Activated T-cell treated with anti-CD3 and anti-CD28 coated beads, Interleukin-2, amount 50 U/mL, for 48 hours (primary cell): ENCODE measurements at places on chromosomes 3 and 15.

- DNase-seq, result no peak
Observed at GRCh38 chr3:52463416-52463815, 8.0 kb downstream of the NISCH start.

GRCh38 chr3:159978353-159978752 is 10.3 kb upstream of the IL12A start:
- DNase-seq, result no peak

- DNase-seq, result no peak
Observed at GRCh38 chr15:94253742-94254141, 22.4 kb downstream of the MCTP2 start.

GRCh38 chr3:101941318-101942040 is 92.2 kb downstream of the NFKBIZ start:
- no peak for DNase-seq

DNA sequence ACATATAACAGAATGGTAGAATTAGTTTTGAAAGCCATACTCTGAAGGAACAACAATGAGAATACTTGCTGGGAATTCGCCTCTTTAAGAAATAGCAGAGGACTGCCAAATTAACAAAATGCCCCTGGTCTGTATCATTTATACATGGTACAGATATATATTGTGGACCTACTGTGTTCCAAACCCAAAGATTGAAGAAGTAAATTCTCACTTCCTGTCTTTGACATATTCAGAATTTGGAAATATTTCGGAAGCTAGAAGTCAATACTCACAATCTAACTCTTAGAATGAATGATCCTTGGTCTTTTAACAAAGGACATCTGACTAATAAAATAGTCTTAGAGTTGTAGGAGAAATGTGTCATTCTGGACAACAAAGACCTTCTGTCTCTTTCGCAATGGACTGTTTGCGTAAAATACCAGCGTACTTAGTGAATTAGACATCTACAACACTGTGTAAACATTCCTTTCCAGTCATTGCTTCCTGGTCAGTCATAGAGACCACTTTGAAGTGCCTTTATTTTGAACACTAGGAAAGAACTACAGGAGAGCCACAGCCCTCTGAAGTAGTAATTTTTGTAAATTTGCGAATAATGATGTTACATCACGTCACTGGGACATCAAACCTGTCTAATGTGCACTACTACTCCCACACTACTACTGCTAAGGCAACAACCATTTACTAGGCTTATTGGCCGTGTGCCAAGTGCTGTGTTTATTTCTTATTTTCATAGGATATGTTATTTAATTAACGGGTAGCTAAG is 68.0 kb downstream of the CHL1 start:
- no peak for DNase-seq

- peak; percentile 21 for DNase-seq
Observed at GRCh38 chr3:56251343-56251945, 216.8 kb downstream of the ERC2 start.

DNA sequence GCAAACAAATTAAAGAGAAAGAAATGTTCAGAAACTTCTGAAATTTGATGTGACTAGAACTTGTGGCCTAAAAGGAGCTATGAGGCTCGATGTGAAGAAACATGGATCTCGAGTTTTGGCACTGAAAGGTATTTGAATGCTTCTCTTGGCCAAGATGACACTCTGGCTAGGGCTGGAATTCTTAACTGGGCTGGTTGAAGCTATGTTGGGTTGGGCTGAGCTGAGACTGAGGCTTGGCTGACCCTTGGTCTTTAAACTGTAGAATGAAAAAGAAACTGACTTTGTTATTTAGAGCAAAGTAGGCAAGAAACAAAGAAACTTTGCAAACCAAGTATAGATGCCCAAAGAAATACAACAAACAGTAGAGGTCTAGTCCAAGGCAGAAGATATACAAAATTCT is 28.1 kb upstream of the CLDN16 start:
- DNase-seq, result no peak

DNA sequence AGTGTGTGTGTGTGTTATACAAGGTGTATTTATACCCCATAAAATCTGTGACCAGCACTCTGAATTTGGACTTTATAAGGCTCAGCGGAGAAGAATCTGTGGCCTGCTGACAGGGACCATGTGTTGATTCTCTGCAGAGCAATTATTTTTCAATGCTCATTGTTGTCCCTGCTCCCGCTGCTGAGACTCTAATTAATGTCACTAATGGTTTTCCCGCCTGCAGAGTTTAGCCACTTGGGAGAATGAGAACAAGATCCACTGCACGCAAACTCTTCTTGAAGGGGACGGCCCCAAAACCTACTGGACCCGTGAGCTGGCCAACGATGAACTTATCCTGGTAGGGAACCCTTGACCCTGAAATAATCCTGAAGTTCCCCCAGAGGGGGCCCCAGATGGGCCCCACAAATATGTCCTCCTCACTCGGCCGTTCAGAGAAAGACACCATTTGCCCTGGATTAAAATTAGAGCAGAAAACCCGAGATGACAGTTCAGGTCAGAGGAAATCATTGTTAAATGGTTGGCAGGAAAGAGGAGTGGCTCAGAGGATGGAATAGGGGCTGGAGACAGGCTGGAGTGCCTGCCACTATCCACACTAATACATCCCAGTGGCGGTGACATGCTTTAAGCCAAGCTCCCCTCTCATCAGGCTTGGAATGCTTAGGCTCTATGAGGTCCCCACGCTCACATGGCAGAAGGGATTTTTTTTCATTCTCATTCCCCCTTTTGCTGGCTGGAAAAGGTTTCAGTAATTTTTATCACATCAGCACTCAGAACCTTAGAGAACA is 3.3 kb downstream of the CRABP1 start:
- DNase-seq, result no peak

- no peak for DNase-seq
Observed at GRCh38 chr3:89364314-89364713, 256.9 kb downstream of the EPHA3 start.

GRCh38 chr15:40058476-40059140 is 19.6 kb upstream of the SRP14 start:
- no peak for DNase-seq

- DNase-seq, result no peak
Observed at GRCh38 chr3:44359146-44359751, 20.7 kb downstream of the TCAIM start.

- no peak for DNase-seq
Observed at GRCh38 chr15:57108296-57108695, 189.9 kb downstream of the TCF12 start.
